ENCODE measurements at places on chromosomes 7 and 10. TPM values are rescaled to one million over a fixed set of nuclear protein-coding genes. Genes with fewer than 3 reads are reported as not detected.
A peak's percentile ranks its signal among the peaks of the same experiment; 100 is the strongest.

- H3K27me3 ChIP-seq: no peaks in the 10 kb centered on the region
- H3K27ac ChIP-seq: no peak overlapping the region
- no peaks in the 10 kb centered on the region for H3K4me1 ChIP-seq
- H3K4me3 ChIP-seq: no peak overlapping the region
- H3K36me3 ChIP-seq: no peaks in the 10 kb centered on the region
Observed at GRCh38 chr7:74040101-74040790, 12.3 kb downstream of the ELN start.

DNA sequence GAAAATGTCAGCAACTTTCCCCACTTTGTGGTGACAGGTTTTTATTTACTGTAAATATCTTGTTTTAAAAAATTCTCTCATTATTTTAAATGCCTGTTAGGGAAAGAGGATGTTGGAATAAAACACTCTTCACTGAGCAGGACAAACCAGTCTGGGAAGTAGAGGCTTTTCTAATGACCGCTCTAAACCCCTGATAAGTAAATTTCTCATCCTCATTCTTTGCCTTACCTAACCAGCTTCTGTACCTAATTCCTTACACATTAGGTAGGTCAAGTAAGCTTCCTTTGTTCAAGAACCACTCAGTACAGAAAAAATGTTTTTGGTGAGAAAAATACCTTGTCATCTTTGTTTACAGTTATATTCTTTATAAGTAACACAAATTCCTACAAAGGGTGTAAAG lies 143.6 kb downstream of the GPR85 start:
- peaks cover 13% of the 10 kb centered on the region for H3K4me1 ChIP-seq
- H3K4me3 ChIP-seq: no peak overlapping the region
- no peak overlapping the region for H3K27ac ChIP-seq
- no peaks in the 10 kb centered on the region for H3K27me3 ChIP-seq
- no peak for DNase-seq

DNA sequence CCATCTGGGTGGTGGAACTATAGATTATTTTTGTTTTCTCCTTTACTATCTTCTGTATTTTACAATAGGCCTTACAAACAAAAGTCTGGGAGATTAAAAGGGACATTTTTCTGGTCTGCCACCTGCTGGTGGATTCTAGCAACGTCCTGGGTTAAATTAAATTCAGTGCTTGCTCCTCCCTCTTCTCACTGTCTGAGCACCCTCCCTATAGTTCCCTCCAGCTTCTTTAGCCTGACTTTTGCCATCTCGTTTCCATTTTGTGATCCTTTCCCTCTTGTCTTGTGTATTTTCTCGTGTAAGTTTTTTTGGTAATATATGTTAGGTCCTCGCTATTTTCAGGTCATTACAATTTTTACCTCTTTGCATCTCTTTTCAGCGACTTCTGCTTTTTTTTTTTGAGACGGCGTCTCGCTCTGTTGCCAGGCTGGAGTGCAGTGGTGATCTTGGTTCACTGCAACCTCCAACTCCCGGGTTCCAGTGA lies 16.1 kb downstream of the ANKRD16 start:
- peaks cover 21% of the 10 kb centered on the region for H3K4me1 ChIP-seq
- DNase-seq: peak; percentile 75
- H3K36me3 ChIP-seq: peaks cover 6% of the 10 kb centered on the region
- H3K27ac ChIP-seq: no peak overlapping the region

- no peaks in the 10 kb centered on the region for H3K27me3 ChIP-seq
- no peak overlapping the region for H3K4me3 ChIP-seq
- no peaks in the 10 kb centered on the region for H3K4me1 ChIP-seq
- DNase-seq: no peak
- H3K36me3 ChIP-seq: no peaks in the 10 kb centered on the region
- no peak overlapping the region for H3K27ac ChIP-seq
Observed at GRCh38 chr7:148340438-148341280, 249.9 kb upstream of the C7orf33 start.

DNA sequence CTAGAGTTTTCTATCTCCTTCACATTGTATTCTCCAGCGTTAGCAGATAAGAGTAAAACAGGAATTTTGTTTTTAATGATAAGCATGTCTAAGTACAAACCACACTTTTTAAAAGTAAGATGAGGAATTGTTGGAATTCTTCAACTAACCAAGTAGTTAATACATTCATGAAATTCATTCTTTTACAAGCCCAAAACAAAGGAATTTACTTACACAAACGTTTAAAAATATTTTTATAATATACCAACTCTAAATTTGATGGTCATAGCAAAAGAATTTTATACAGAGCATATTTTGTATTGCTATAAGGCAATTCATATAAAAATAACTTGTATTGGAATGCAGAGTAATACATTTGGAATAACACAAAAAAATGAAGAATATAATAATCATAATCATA lies 51.3 kb downstream of the TWIST1 start:
- no peak overlapping the region for H3K4me3 ChIP-seq
- no peaks in the 10 kb centered on the region for H3K36me3 ChIP-seq
- H3K27ac ChIP-seq: no peak overlapping the region
- peaks cover 13% of the 10 kb centered on the region for H3K4me1 ChIP-seq

DNA sequence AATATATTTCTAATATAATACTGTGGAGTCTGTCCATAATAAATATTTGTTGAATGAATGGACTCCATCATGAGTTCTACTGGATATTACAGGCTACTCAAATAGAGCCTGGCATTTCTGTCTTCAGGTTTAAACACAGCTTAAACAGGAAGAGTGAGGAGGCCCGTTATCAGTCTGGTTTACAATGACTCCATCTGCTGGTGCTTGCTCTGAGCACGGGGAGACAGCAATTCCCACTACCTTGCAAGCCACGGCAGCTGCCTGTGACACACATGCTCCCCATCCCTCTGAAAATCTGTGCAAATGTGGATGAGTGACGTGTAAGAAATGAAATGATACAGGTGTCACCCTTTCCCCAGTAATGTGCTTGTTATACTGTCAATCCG lies 293.5 kb upstream of the IMMP2L start:
- no peaks in the 10 kb centered on the region for H3K27me3 ChIP-seq
- DNase-seq: peak; percentile 13
- no peaks in the 10 kb centered on the region for H3K4me1 ChIP-seq
- H3K36me3 ChIP-seq: no peaks in the 10 kb centered on the region
- H3K4me3 ChIP-seq: no peak overlapping the region
- H3K27ac ChIP-seq: no peak overlapping the region

DNA sequence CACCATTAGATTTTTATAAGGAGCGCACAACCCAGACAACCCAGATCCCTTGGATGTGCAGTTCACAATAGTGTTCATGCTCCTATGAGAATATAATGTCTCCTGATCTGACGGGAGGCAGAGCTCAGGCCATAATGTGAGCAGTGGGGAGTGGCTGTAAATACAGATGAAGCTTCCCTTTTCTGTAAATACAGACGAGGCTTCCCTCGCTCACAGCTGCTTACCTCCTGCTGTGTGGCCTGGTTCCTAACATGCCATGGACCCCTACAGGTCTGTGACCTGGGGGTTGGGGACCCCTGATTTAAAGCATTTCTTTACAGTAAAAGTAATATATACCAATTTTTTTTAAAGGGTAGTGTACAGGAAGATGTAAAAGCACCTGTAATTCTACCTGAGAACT lies 33.2 kb downstream of the HELLS start:
- H3K27me3 ChIP-seq: no peaks in the 10 kb centered on the region
- no peaks in the 10 kb centered on the region for H3K36me3 ChIP-seq
- H3K4me1 ChIP-seq: no peaks in the 10 kb centered on the region
- H3K4me3 ChIP-seq: no peak overlapping the region
- DNase-seq: no peak
- no peak overlapping the region for H3K27ac ChIP-seq

DNA sequence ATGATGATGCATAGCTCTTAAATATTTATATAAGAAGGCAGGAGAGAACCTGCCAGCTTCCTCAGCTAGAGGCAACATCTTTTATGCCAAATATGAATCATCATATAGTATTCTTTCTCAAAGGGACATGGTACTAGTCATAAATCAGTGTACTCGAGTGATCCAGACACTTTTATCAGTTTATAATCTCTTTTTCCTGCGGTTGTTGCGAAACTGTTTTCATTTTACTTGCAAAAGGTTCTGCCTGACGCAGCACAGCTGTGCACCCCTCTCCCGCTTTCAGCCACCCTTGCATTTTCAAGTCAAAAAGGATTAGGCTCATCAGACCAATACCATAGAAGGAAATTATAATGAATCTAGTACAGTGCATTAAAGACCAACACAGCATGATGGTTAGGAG lies 332.3 kb upstream of the PRKCQ start:
- H3K36me3 ChIP-seq: no peaks in the 10 kb centered on the region
- no peaks in the 10 kb centered on the region for H3K4me1 ChIP-seq
- H3K4me3 ChIP-seq: no peak overlapping the region
- H3K27me3 ChIP-seq: peaks cover 15% of the 10 kb centered on the region
- H3K27ac ChIP-seq: no peak overlapping the region

- H3K27me3 ChIP-seq: no peaks in the 10 kb centered on the region
- no peaks in the 10 kb centered on the region for H3K4me1 ChIP-seq
- H3K4me3 ChIP-seq: no peak overlapping the region
- H3K27ac ChIP-seq: no peak overlapping the region
- no peak for DNase-seq
- no peaks in the 10 kb centered on the region for H3K36me3 ChIP-seq
Observed at GRCh38 chr10:14580671-14581332, 193.9 kb downstream of the FAM107B start.

- H3K36me3 ChIP-seq: no peaks in the 10 kb centered on the region
- H3K27me3 ChIP-seq: peaks cover 6% of the 10 kb centered on the region
- H3K4me3 ChIP-seq: no peak overlapping the region
Observed at GRCh38 chr7:101718363-101719122, 89.4 kb upstream of the MYL10 start.

DNA sequence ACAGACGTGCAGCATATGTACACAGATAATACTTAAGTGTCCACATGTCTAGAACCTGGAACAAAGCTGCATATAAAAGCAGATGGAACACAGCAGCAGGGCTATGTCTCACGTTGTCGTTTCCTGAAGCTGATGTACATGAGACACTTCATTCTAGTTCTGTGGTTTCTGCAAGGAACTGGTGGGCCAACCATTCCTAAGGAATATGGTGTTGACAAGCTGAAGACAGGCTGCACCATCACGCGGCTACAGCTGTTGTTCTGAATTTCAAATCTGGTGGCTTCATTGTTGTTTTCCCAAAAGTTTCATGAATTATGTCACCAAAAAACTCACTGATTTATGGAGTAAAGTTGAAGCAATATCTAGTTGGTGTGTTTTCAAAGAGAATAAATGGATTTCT lies 33.7 kb downstream of the PRKAG2 start:
- H3K36me3 ChIP-seq: no peaks in the 10 kb centered on the region
- DNase-seq: no peak
- no peak overlapping the region for H3K4me3 ChIP-seq
- peaks cover 6% of the 10 kb centered on the region for H3K27me3 ChIP-seq

GRCh38 chr10:3935141-3935540 lies 150.1 kb upstream of the KLF6 start:
- H3K4me1 ChIP-seq: peaks cover 19% of the 10 kb centered on the region
- peak; percentile 96 for DNase-seq
- peak overlapping the region; percentile 89 for H3K27ac ChIP-seq
- H3K27me3 ChIP-seq: no peaks in the 10 kb centered on the region

- no peak for DNase-seq
- H3K27ac ChIP-seq: peak overlapping the region; percentile 23
- no peaks in the 10 kb centered on the region for H3K36me3 ChIP-seq
- H3K27me3 ChIP-seq: no peaks in the 10 kb centered on the region
- peaks cover 40% of the 10 kb centered on the region for H3K4me1 ChIP-seq
- H3K4me3 ChIP-seq: no peak overlapping the region
Observed at GRCh38 chr7:102991077-102991539, 78.3 kb downstream of the LRRC17 start.

GRCh38 chr10:48554656-48555055 lies 50.2 kb downstream of the ARHGAP22 start:
- no peaks in the 10 kb centered on the region for H3K27me3 ChIP-seq
- H3K36me3 ChIP-seq: peaks cover 28% of the 10 kb centered on the region
- no peak overlapping the region for H3K4me3 ChIP-seq
- DNase-seq: peak; percentile 26
- no peak overlapping the region for H3K27ac ChIP-seq

GRCh38 chr7:1586126-1586826 lies 16.4 kb upstream of the PSMG3 start:
- no peaks in the 10 kb centered on the region for H3K27me3 ChIP-seq
- H3K27ac ChIP-seq: no peak overlapping the region
- H3K36me3 ChIP-seq: no peaks in the 10 kb centered on the region
- DNase-seq: no peak
- no peaks in the 10 kb centered on the region for H3K4me1 ChIP-seq

Gene GJD4
- total RNA-seq: not detected

Gene TMEM229A
- total RNA-seq: not detected

Gene MRPS17
- total RNA-seq: 10.4 TPM

Gene TRPV6
- total RNA-seq: not detected

Gene CPA1
- not detected for total RNA-seq

Gene GFRA1
- total RNA-seq: 5.0 TPM

All from GM23248 (cell line).